ENCODE measurements at places on chromosomes 7 and 10.

DNA sequence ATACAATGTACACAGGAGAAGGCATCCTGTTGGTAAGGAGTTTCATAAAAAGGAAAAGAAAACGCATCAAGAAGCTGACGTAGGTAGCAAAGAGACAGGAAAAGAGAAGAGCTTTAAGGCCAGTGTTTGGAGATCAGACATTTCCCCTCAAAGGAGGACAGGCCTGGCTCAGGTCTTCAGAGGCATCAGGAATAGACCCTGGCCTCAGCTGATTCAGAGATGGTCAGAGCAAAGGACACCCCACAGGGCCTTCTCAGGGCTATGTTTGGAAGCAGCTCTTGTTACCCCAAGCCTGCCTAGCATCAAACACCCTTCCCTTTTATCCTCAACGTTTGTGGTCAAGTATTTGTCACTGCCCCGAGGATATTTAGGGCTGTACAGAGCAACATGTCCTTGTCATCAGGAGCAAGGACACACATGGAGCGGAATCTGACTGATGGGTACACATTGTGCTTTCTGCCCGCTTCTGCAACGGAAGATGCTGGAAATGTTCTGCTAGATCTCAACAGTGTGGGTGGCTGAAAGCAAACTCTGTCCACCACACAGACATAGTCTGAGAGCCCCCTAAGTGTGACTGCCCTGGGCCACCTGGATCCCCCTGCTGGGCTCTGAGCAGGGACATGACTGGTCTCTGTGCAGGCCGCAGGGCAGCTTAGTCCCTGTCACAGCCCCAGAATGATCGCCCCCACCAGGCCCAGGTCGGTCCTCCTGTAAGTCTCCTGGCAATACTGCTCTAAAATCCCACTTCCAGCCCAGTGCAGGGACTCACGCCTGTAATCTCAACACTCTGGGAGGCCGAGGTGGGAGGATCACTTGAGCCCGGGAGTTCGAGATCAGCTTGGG lies 1.0 kb upstream of the ZDHHC4 start:
- DNase-seq, result no peak

- DNase-seq, result no peak
These were observed 990.3 kb upstream of the ZNF722 start for GRCh38 chr7:63008366-63008765.

- DNase-seq, result no peak
These were observed 40.6 kb downstream of the AKR1D1 start for GRCh38 chr7:138116892-138117291.

DNA sequence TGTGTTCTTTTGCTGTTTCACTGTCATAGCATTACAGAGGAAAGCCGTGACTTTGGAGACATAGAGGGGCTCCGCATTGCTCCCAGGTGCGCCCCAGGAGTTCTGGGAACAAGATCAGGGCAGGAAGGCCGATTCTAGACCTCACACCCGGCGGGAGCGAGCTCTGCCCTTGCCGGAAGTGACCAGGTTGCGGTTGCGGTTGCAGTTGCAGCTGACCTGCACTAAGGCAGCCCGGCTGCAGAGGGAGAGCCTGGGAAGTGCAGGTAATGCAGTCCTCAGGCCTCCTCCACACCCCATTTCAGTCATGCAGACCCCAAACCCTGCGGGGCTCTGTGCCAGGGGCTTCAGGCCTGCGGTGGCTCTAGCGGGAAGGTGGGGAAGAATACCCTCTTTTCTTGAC lies 130.0 kb upstream of the LANCL2 start:
- no peak for DNase-seq

DNA sequence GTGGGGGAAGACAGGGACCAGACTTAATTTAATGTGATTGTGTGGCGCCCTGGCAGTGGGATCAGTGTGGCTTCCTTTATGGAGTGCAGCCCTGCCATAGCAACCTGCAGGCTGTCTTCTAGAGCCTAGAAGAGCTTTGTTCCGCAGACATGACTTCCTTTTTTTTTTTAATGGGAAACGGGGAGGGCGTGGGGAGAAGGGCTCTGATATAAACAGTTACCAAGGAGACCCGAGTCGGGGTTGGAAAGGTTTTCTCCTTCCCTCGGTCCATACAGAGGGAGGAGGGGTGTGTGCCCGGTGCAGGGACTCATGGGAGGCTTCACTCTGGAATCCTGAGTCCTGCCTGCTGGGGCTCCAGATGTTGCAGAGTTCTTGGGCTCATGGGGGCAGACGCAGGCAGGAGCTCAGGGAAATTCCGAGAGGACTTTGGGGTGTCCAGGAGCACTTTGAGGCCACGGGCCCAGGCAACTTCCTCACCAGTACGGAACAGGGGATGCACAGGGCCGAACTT lies 26.9 kb downstream of the TMEM120A start:
- no peak for DNase-seq

GRCh38 chr10:61078542-61079275 lies 134.7 kb upstream of the RHOBTB1 start:
- DNase-seq, result no peak

DNA sequence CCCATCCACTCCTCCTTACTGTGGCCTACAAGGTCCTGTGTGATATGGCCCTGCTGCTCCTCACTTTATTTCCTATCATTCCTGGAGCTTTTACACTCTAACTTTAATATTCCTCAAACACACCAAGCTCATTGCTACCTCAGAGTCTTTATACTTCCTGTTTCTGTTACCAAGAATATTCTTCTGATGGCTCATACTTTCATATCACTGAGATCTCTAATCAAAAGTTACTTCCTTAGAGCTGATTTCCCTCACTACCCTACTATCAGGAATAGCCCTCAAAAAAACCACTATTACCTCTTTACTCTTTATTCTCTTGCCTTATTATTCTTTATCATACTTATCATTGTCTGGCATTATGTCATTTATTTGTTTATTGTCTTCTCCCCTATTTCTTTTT lies 5.8 kb upstream of the PPP3CB start:
- no peak for DNase-seq

GRCh38 chr7:151735186-151735850 lies 141.6 kb downstream of the PRKAG2 start:
- DNase-seq, result no peak

- no peak for DNase-seq
These were observed 90.2 kb downstream of the IPMK start for GRCh38 chr10:58177362-58177947.

- DNase-seq, result no peak
These were observed 42.5 kb upstream of the PLA2G12B start for GRCh38 chr10:72997099-72997498.

GRCh38 chr7:31971049-31971667 lies 99.0 kb downstream of the PDE1C start:
- no peak for DNase-seq

DNA sequence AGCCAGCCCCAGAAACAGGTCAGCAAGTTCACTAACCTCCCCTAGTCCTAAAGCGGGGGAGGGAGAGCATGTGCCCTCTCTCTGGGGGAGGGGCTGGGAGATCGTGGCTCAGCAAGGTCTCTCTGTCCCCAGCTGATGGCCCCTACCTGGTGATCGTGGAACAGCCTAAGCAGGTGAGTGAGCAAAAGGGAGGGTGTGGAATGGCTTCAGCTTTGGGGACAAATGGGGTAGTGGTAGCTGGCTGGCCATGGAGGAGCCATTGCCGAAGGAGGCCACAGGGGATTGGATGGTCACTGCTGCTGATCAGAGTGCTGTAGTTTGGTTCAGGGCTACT lies 779 bp downstream of the NFKB2 start:
- no peak for DNase-seq

- peak; percentile 83 for DNase-seq
These were observed at the start of gene MEPCE for GRCh38 chr7:100429637-100430492. TSS of gene MEPCE (plus strand) at chr7:100429831. CDS start at chr7:100430019, 188 bp downstream.

DNA sequence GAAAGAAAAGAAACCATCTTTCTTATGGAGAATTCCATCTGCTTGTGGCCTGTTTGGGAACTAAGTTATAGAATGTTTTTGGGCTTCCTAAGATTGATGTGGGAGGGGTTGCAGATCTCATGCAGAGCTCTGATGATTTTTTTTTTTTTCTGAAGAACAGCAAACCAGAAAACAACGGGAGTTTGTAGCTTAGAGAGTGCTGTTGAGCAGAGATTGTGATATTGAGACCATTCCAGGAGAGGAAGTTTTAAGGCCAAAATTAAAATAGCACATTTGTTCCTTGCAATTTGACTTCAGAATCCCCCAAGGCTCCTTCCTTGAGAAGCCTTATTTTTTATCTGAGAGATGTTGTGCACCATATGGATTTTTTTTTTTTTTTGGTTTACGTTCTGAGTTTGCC lies 159.5 kb upstream of the NRP1 start:
- no peak for DNase-seq

- DNase-seq, result no peak
These were observed 93.1 kb upstream of the PDE1C start for GRCh38 chr7:32163141-32163806.

DNA sequence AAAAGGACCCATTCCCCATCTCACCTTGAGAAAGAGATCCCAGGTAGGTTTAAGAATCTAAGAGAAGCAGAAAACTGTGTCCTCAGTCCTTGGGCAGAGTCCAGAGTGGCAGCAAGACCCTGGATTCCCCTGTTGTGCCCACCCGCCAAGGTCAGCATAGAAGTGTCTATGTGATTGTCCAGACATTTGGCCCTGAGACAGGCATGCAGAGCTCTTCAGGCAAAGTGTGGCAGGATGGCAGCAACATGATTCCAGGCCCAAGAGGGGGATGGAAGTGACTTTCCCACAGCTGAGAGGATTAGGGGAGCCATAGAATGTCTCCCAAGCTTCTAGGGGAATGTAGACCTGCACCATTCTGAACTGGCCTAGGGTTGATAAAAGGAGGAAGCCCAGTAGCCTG lies 39.1 kb upstream of the OPALIN start:
- DNase-seq, result no peak

GRCh38 chr7:121609208-121609607 lies 213.1 kb upstream of the FAM3C start:
- no peak for DNase-seq

- DNase-seq, result no peak
These were observed 2.1 kb downstream of the SYNPO2L start for GRCh38 chr10:73653701-73654100.

DNA sequence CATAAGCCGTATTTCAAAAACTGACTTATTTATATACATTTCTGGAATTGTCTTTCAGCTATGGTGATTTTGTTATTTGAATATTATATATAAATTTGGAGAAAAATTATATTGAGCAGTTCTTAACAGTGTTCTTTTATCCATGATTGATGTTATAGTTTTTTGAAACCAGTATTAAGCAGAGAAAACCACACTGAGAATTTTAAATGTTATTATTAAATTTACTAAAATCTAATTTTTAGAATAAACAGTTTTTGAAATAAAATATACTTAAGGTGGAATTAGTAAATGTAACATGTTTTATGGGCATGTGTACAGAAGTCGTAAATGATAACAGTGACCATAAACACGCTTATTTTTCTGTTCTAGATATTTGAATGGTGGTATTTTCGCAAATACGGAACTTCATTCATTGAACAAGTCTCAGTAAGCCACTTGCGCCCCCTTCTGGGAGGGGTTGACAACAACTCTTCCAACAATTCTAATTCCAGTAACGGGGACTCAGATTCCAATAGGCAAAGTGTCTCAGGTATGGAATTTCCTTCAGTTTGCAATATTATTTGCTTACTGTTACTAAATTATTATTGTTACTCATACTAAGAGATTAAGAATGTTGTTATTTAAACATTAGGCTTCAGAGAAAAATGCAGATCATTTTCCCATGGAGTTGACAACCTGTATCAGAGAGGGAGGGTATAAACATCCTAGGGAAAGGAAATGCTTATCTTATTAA lies 166.1 kb downstream of the ST7 start:
- DNase-seq, result no peak

GRCh38 chr10:102643336-102644065 lies 778 bp upstream of the TRIM8 start:
- DNase-seq, result no peak

DNA sequence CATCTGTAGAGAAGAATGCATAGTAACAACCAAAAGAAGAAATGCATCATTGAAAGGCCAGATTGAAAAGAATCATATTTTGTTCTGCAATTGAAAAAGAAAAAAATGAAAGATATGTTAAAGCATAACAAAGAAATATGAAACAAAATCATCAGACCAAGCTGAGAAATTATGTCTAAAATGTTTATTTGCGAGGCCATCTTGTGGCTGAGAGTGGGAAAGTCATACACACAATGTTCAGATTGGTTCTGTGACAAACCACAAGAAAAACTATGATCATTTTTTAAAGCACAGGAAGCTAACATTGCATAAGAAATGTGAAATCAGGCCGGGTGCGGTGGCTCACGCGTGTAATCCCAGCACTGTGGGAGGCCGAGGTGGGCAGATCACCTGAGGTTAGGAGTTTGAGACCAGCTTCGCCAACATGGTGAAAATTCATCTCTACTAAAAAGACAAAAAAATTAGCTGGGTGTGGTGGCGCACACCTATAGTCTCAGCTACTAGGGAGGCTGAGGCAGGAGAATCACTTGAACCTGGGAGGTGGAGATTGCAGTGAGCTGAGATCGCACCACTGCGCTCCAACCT lies 36.6 kb downstream of the ABCB5 start:
- no peak for DNase-seq

- DNase-seq, result peak; percentile 23
These were observed 150.4 kb upstream of the PRPS1L1 start for GRCh38 chr7:18177815-18178660.

DNA sequence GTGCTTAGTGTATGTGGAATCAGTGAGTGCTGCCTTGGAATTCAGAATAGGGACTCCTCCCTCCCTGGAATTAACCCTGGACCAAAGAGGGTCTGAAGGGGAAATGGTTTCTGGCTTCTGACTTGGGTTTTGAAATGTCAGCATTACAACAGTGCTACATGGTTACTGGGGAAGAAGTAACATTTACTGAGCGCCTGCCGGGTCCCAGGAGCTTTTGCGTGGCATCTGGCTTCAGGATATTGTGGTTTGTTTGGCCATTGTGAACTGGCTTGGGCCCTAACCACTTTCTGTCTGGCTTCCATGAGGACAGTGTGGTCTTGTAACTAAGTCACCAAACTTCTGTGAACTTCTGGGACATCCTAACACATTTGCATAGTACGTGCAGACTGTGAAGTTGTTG lies 21.3 kb downstream of the TSPAN15 start:
- no peak for DNase-seq

DNA sequence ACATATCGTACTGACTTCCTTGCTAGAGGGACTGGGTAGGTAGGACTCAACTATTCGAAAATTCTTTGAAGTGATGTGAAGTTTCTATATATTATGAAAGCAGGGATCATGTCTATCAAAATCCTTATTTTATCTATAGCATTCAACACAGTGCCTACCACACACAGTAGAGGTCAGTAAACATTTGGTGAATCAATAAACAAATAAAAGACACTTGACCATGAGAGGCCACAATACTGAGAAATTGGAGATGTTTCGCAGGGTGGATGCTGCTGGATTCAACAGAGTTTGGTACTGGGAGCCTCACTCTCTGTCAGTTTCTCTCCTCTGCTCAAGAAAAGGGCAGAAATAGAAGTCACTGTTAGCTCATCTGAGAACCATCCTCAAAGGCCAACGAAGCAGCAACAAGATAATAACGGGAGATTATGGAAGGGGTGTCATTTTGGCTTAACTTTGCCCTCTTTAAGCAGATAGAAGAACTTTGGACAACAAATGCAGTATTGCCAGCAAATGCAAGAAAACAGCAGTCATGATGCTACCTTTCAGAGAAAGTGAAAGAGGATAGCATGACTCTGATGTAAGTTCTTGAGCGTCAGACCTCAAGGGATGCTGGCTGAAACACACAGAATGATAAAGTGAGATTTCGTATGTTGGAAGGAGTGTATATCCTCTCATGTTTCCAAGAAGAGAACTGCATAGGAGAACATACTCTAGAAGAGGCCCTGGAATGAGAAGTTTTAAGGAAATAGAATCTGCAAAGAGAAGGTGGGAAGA lies 107.6 kb downstream of the SEMA3E start:
- no peak for DNase-seq
